Activated CD4-positive, alpha-beta T cell treated with anti-CD3 and anti-CD28 coated beads for 36 hours (primary cell): ENCODE measurements at places on chromosomes 2 and 18.

DNA sequence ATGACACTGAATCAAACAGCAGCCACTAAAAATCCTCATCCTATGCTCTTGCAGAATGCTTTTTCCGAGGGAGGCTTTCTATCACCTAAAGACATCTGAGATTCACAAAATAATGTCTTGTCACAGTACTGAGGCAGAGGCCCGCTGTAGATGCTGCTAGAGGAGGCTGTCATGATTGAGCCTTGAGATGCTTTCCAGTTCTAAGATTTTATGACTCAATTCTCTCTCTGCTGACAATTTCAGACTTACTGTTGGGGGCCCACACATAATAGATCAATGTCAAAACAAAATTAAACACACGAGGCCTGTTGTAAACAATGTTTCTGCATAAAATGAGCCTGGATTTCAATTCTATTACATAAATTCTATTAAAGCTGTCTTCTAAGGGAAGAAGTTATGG is 132.7 kb upstream of the ARL4C start:
- DNase-seq: no peak

GRCh38 chr2:169480079-169480465 is 778 bp downstream of the BBS5 start:
- DNase-seq: no peak

- no peak for DNase-seq
Observed at GRCh38 chr18:3615374-3615985, 165.5 kb downstream of the TGIF1 start.

DNA sequence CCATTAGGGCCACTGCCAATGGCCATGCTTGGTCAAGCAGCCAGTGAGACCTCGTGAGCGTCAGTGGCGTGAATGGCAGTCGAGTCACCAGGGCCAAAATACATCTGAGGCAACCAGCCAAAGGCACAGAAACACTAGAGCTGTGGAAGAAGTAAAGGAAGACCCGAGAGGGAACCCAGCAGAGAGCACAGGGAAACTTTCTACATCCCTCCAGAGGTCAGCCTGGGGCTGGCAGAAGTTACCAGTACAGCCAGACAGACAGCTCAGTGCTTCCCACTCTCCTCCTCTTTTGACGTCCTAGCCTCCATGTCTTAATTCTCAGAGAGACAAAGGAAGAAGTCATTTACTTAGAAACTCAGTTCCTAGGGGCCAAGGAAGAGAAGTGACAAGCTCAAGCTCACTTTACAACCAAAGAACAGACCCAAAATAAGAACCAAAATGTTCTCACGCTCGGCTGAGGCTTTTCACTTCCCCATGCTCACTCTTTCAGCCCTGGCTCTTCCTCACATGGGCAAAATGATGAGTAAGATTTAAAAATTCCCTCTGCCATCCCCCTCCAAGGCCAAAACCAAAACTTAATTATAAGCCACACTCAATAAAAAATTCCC is 8.7 kb downstream of the CYRIA start:
- DNase-seq: no peak

- no peak for DNase-seq
Observed at GRCh38 chr2:183162362-183162761, 38.1 kb downstream of the NUP35 start.

DNA sequence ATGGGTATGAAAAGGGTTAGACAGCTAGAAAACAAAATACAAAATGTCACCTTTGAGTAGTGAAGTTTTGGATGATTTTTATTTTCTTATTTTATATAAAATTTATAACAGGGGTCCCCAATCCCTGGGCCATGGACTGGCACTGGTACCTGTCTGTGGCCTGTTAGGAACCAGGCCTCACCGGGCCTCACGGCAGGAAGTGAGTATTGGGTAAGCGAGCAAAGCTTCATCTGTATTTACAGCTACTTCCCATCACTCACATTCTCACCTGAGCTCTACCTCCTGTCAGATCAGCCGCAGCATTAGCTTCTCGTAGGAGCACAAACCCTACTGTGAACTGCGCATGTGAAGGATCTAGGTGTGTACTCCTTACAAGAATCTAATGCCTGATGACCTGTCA is 202.8 kb upstream of the TWIST2 start:
- DNase-seq: no peak

DNA sequence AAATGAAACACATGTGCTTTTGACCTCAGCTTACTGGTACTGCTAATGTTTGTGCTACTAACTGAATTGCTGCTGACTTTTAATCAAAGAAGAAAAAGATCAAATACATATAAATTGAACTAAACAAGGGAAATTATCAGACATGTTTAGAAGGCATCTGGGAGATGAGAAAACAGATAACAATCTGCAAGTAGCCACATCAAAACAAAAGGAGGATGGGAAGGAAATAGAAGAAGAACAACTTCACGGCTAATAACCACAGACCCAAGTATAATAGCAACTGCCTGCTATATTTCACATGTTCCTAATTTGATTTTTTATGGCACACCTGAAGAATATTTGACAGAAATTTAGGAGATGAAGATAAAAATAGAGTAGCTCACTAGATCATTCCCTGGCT is 542.6 kb upstream of the SYT4 start:
- no peak for DNase-seq
